Upper lobe of right lung (tissue), 1 donor: ENCODE measurements at places on chromosomes 4 and X.
A peak's percentile ranks its signal among the peaks of the same experiment; 100 is the strongest.

DNA sequence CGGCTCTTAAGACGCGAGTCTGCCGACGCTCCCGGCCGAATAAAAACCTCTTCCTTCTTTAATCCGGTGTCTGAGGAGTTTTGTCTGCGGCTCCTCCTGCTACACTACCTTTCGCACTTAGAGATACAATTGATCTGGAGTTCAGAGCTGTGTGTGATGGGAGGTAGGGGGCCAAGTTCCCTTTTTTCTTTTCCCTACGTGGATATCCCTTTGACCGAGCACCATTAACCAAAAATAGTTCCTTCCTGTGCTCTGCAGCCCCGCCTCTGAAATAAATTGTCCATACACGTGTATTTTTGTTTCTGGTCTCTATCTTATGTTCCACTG is 555 bp upstream of the PGM2 start:
- DNase-seq: no peak

- DNase-seq: no peak
Measured at GRCh38 chr4:704198-704891, 1.3 kb upstream of the PCGF3 start.

DNA sequence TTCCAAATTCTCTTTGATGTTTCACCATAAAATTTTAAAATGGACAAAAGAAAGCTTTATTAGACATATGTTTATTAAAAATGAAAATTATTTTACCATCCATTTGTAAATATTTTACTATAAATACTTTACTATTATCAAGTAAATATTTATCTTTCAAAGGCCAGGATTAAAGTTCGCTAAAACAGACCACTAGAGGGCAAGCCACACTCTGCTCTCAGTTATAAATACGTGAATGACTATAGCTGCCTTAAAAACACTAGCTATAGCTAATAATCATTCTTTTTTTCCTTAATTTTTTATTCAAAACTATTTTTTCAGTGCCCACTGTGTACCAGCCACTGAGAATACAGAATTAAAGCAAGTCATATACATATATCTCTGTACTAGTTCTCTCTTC is 38.6 kb downstream of the UNC5C start:
- no peak for DNase-seq

DNA sequence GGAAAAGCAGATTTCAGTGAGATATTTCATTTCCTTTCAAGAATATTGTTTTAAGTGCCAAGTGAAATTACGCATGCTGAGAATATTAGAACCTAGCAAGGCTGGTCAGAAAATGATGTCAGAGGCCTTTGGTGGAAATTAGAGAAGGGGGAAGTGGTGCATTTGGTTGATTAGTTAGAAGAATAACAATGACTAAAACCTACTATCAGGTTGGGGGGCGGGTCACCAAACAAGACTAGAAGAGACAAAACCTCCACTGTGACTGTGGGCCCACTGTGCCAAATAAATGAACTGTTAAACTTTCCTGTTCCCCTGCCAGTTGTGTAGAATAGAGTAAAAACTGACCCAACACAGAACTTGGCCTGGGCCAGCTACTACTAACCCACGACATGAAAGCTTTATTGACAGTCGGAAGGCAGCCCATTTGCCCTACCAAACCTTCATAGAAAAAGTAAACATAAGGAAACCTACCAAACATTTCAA is 2.9 kb downstream of the RAPGEF2 start:
- no peak for DNase-seq

- no peak for DNase-seq
Measured at GRCh38 chr4:56874923-56875322, 32.8 kb upstream of the REST start.

DNA sequence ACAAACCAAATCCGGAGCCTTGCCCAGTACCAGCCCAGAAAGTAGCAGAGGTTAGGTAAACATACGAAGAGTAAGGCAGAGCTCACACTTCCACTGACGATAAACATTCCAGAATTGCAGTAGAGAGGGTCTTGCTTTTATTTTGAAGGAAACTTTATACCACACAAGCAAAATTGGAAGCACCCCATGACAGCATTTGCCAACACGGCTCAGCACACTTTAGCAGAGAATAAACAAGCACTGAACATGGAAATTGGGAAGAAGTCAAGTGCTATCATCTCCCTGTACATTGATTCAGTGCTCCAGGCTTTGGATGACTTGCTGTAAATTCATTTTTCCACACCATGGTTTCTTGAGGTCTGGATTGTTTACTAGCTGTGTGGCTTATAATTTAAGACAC is 160.7 kb upstream of the FAM47C start:
- no peak for DNase-seq

GRCh38 chr4:6200011-6200921 is at the start of gene JAKMIP1:
Gene JAKMIP1 (minus strand): TSS chr4:6200549. CDS start chr4:6112850, 87,699 bp downstream.
- peak; percentile 88 for DNase-seq

DNA sequence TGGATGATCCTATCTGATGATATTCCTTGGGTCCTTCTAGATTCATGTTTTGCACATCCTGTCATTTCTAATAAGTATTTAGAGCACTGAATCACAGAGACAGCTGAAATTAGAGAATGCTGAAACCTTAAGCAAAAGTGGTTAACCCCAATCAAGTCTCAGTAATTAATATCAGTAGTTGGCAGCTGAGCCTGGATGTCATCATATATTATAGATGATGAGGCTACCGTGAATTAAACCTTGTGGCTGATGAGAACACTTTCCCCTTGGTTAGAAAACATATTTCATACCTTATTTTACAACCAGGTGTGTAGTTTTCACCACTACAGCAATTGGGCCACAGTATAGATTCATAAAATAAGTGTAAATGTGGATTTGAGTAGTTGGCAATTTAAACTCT is 499.0 kb downstream of the PDGFC start:
- no peak for DNase-seq

DNA sequence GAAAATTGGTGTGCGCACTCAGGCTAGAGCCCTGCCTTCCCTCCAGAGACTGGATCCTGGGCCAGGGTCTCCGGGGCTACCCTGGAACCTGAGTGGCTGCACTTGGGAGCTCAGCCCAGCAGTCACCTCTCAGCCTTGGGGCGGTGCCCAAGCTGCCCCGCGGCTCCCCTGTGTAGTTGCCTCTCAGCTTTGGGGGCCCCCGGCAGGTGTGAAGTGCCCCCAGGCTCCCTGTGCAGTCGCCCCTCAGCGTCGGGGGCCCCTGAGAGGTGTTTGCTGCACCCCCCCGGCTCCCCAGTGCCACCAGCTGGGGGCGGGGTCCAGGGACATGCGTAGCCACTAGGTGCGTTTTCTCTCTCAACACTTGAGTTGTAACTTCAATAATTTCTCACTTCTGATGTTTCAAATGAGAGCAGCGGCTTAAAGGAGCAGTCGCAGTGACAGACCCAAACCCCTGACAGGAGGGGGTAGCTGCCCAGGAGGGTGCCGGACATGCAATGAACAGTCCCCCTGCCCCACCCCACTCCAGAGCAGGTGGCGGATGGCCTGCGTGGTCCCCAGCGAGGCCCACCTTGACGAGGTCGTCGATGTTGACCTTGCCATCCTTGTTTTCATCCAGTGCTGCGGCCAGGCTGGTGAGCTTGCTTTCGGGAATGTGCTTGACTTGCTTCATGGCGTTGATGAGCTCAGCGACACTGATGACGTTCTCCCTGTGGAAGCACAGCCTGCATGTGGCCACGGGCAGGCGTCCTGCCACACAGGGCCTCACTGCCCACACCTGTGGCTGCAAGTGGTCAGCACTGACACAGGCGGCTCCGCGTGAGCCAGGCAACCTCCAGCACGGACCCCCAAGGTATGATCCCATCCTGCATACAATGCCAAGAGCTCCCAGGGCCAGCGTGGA is 22.3 kb downstream of the FGFR3 start:
- no peak for DNase-seq

- no peak for DNase-seq
Measured at GRCh38 chr4:40330536-40330935, 4.6 kb upstream of the CHRNA9 start.

DNA sequence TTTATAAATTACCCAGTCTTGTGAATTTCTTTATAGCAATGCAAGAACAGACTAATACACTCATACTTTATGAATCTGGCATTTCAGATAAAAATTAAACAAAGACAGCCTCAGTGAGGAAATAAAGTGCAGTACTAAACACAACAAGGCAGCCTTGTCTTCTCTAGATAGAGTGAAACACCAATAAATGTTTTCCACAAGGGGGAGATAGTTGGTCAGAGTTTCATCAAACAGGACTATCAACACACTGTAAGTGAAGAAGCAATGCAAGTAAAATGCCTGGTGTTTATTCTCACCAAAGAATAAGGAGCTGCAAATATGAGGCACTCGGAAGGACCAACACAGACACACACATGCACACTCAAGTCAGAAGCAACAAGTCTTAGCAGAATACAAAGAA is 62.8 kb downstream of the FAM9B start:
- DNase-seq: no peak

- no peak for DNase-seq
Measured at GRCh38 chr4:70008771-70009170, 13.0 kb downstream of the STATH start.

DNA sequence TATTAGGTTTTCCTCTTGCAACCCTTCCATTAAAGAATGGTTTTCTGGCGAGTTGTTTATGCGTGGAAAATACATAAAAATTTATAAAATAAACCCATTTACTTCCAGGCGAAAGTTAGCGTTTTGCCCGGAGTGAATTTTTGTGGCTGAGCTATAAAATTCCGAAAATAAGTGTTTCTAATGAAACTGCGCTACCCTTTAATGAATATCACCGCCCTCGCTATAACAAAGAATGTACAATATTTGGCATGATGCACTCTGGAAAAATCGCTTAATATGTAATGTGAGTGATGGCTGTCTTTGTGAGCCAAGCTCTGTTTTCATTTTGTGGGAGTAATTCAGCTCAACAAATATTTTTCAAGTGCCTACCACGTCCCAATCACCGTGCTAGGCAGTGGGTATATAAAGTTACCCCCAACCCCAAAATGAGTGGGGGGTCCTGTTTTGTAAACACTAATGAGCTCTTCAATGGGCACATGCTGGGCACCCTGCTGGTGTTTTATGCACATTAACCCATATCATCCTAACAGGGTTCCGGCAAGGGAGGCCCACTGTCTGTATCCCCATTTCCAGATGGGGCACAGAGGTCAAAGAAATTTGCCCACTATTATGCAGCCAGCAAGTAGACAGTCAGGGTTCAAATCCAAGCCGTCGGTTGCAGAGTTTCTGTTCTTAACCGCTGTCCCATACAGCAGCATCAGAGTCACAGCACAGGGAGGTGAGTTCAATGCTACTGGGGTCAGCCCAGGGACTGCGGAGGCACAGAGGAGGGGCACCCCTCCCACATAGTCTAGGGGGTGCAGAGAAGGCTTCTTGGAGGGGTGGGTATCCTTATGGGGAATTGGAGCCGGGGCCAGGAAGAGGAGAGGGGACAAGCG is 65.7 kb upstream of the STX18 start:
- DNase-seq: no peak

DNA sequence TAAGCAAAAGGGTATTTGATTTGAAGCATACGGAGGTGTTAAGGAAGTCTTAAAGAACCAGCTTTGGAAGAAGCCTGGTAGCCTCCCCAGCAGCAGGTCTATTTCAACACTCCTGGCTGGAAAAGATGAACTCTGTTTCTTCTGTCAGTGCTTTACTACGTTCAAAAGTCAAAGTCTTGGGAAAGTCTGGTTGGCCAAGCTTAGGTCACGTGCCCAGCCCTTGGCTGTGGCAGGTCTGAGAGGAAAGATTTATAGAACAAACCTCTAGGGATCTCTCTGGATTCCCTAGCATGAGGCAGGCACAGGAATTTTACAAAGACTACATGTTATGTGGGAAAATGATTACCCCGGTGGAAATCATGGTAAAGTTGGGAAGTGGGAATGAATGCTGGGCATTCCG is 8.6 kb upstream of the ARHGAP10 start:
- no peak for DNase-seq

DNA sequence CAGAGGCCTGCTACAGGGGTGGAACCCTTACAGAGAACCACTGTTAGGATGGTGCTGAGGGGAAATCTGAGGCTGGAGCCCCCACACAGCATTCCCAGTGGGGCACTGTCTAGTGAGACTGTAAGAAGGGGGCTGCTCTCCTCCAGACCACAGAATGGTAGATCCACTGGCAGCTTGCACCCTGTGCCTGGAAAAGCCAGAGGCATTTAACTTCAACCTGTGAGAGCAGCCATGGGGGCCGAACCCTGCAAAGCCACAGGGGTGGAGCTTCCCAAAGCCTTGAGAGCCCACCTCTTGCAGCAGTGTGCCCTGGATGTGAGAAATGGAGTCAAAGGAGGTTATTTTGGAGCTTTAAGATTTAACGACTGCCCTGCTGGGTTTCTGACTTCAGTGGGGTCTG is 159.4 kb downstream of the BMPR1B start:
- DNase-seq: no peak

GRCh38 chrX:86237482-86237881 is 89.2 kb downstream of the DACH2 start:
- DNase-seq: no peak

GRCh38 chr4:52483186-52483890 is 175.8 kb downstream of the USP46 start:
- DNase-seq: no peak

DNA sequence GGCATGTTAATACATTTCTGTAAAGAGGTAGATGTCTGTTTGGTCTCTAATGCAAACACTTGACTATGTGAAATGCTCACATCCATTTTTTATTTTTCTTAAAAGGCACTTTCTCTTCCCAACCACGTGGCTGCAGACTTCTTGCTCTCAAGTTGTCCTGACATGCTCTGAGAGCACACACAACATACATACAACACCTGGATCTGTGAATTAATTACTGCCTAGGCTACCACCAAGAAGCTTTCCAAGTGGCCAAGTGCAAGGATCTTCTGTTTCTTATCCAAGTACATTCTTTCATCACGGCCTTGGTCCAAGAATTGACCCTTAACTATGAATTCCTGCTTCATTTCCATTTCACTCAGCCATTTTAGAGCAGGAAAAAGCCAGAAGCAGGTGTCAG is 110.8 kb downstream of the SPRY1 start:
- no peak for DNase-seq

DNA sequence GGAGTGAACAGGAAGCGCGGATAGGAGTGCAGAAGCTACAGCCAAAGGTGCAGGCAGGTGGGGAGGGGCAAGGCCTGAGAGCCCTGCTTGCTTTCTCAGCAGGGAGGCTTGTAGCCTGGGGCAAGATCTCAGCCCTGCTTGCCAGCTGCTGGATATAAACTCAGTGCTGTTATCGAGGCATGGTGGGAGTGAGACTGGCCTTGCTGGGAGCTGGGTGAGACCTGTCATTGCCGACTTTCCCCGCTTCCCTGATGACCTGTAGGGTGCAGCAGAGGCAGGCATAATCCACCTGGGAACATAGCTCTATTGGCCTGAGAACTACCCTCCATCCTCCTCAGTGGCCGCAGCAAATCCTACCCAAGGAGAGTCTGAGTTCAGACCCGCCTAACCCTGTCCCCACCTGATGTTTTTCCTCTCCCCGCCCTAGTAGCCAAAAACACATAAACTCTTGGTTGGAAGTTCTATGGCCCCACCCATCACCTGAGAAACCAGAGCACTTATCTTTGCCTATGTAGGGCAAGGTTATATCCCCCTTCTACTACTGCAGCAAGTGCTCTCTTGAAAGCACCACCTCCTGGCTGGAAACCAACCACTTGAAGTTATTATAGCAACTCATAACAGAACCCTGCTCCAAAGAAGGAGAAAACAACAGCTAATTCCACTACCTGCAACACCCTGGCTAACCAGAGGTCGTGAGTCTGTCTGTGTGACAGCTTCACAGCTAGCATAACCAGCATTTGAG is 80.7 kb downstream of the FHIP1A start:
- peak; percentile 64 for DNase-seq

GRCh38 chrX:155048977-155049619 is 21.8 kb downstream of the CMC4 start:
- no peak for DNase-seq
